ENCODE measurements at places on chromosomes 5 and 9.

DNA sequence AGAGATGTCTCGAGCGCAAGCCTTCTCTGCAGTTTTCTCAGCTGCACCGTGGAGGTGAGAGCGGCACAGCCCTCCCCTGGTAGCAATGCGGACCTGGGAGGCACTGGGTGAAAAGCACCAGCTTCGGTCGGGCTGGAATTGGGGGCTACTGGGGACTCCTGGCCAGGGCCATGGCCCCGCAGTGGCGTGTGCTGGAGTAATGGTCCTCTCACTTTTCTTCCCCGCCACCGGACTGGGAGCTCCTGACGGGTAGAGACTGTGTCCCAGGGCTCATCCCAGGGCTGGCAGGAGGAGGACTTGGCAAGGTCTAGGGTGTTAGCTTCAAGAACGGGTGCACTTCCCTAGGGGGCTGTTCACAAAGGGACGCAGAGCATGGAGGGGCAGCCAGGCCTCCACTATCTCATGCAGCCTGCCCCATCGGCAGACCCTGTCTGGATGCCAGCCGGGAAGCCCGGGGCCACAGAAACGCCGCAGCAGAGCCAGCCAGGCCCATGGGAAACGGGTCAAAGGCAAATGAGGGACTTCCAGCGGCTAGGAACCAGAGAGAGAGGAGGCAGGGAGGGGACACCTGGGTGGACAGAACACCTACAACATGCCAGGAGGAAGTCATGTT, 92.6 kb upstream of the MVB12B start:
- DNase-seq: no peak

DNA sequence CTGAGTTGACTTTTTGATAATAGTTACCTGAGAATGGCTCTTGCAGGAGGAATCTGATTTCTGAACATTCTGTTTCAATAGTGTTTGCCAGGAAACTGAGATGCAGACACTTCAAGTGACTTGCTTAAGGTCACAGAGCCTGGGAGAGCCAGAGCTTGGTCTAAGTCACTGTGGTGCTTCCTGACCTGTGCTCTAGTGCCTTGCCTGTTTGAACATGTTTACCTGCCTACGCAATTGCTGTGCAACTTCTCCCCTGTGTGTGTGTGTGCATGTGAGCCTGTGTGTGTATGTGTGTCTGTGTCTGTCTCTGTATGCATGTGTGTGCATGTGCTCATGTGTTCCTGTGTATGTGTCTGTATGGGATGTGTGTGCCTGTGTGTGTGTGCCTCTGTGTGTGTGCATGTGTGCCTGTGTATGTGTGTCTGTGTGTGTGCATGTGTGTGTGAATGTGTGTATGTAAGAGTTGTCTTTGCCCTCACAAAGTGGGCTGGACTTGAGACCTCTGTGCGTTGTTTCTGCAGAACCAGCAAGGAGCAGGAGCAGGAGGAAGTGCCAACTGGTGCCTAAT, 185.8 kb downstream of the GADD45G start:
- no peak for DNase-seq

GRCh38 chr5:6737043-6737941, 24.1 kb downstream of the TENT4A start:
- DNase-seq: no peak

GRCh38 chr9:120926397-120926928, at the start of gene TRAF1:
Gene TRAF1, minus strand, starts transcription at chr9:120926796. Its CDS starts 721 bp downstream, at chr9:120926075.
- no peak for DNase-seq

DNA sequence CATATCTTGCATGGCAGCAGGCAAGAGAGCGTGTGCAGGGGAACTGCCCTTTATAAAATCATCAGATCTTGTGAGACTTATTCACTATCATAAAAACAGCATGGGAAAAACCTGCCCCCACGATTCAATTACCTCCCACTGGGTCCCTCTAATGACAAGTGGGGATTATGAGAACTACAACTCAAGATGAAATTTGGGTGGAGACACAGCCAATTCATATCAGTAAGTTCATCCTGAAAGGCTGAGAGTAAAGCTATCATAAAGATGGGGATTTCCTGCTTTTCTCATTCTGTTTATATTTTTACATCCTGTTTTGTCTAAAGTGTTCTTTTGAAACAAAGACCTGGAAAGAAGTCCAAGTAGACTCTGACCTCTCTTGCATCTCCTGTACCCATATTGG, 28.9 kb upstream of the IL33 start:
- DNase-seq: no peak

GRCh38 chr5:105088102-105088501, 1525.5 kb upstream of the NUDT12 start:
- DNase-seq: no peak
